ENCODE measurements at places on chromosomes 5 and 9. TPM values are rescaled to one million over a fixed set of nuclear protein-coding genes. Genes with fewer than 3 reads are reported as not detected.

The PCDHB14 gene
- total RNA-seq, result 2.8 TPM

DNA sequence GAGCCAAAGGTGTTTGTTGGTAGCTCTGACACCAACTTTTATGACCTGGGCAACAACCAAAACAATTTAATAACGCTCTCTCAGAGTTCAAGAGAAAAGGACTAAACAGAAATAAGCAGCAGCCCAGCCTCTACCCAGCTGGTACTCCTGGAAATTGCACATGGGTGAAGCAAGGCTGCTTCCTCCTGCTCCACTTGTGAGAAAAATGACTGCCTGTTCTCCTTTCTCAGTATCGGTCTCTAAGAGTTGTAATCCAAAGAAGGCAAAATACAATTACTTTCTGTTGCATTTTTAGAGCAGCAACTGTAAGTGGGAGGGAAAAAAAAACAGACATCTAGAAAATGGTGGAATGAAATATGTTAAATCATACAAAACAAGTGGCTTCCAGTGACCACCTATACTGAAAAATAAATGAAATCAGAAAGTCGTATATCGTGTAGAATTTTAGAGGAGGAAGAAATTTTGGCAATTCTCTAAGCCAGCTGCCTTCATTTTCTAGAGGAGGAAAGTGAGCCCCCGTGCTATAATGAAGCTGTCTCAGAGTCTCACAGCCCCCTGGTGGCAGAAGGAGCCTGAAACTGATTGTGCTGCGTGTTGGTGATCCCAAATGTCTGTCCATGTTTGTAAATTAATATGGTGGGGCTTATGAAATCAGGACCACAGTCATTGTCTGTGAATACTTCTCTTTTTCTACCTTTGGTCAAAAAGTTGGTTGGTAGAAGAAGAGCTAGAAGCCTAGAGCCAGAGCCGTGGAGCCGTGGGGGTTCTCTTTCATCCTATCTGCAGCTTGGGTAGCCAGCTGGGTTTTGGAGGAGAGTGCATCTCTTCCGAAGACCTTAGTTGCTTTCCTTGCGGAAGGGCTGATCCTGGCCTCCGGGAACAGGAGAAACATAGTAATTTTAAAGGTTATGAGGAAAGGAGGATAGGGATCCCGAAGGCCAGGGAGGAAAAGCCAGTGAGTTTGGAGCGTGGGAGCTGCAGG is 139.9 kb downstream of the PIP5K1B start:
- peak; percentile 37 for DNase-seq

DNA sequence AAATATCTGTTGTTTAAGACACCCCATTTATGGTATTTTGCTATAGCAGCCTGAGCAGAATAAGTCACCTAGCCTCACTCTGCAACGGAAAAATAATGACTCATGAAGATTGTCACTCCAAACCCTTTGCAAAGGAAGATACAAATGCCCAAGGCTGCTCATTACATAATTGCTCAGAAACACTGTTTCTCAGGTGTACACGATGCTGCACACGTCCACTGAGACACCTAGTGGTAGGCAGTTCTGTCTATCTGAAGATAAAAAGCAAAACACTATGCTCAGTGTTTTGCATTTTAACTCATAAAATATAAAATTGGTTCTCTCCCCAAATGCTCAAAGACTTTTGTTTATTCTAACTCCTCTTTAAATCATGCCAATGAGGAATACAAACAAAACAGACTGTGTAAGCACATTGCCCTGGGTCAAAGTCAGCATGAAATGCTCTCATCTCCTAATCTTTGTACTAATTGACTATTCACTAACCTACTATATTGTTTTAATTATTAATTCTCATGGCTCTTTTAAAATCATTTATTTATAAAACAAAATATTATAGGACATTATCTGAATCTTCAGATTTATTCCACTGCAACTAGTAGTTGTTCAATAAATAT is 7.7 kb upstream of the TSLP start:
- DNase-seq, result no peak

GRCh38 chr5:163561339-163561738 is 55.9 kb downstream of the MAT2B start:
- no peak for DNase-seq

GRCh38 chr9:127878001-127878651 is 651 bp upstream of the AK1 start:
- DNase-seq, result no peak

GRCh38 chr9:134333874-134334581 is 7.8 kb downstream of the RXRA start:
- no peak for DNase-seq

The C9orf152 gene
- total RNA-seq, result 16.8 TPM

GRCh38 chr5:61162832-61163567 is 732 bp upstream of the SMIM15 start:
- no peak for DNase-seq

DNA sequence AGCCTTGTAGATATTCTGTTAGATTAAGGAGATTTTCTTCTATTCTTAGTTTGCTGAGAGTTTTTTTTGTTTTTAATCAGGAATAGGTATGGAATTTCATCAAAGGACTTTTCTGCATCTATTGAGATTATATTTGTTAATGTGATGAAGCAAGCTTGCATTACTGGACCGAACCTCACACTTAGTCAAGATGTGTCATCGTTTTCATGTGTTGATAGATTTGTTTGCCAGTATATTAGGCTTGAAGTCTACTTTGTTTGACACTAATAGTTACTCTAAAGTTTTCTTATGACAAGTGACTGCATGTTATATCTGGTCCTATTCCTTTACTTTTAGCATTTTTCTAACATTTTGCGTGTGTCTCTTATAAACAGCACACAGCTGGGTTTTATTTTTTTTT is 12.4 kb upstream of the HACD4 start:
- no peak for DNase-seq

GRCh38 chr5:91607675-91608074 is 224.6 kb upstream of the ARRDC3 start:
- no peak for DNase-seq

The GABRA1 gene
- 0.20 TPM for total RNA-seq

GRCh38 chr5:139711067-139711905 is 63.1 kb downstream of the CXXC5 start:
- DNase-seq, result peak; percentile 58

DNA sequence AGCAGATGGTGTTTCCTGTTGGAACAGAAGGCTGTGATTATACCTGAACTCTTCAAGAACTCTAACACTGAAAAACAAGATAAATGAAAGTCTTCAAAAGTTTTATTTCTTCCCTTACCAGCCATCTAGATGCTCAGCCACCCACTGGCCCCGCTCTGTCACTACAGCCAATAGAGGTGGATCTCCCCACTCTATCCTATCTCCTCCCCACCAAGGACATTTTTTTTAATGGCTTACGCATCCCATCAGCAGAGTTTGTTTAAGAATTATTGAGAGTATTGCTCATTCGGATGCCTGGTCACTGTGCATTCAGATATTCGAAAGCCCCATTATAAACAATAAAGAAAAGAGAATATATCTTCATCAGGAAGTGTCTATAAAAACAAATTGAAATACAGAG is 159.4 kb downstream of the RASEF start:
- DNase-seq, result no peak

GRCh38 chr9:91783876-91784672 is 166.0 kb downstream of the ROR2 start:
- DNase-seq, result no peak

- no peak for DNase-seq
Observed at GRCh38 chr9:121662359-121662758, 10.9 kb downstream of the DAB2IP start.

The SLC6A3 gene
- total RNA-seq, result 0.85 TPM

- no peak for DNase-seq
Observed at GRCh38 chr9:87673446-87674120, 52.3 kb upstream of the CTSL start.

The OBP2B gene
- not detected for total RNA-seq

DNA sequence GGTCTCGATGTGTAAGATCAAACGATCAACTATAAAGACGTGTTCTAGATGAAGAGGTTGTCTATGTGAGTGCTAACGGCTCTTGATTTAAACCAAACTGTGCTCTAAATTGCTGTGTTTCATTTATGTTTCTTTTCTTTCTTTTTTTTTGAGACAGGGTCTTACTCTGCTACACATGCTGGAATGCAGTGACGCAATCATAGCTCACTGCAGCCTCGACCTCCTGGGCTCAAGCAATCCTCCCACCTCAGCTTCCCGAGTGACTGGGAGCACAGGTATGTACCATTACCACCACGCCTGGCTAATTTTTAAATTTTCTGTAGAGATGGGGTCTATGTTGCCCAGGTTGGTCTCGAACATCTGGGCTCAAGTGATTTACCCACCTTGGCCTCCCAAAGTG is 24.0 kb upstream of the RNF130 start:
- no peak for DNase-seq

DNA sequence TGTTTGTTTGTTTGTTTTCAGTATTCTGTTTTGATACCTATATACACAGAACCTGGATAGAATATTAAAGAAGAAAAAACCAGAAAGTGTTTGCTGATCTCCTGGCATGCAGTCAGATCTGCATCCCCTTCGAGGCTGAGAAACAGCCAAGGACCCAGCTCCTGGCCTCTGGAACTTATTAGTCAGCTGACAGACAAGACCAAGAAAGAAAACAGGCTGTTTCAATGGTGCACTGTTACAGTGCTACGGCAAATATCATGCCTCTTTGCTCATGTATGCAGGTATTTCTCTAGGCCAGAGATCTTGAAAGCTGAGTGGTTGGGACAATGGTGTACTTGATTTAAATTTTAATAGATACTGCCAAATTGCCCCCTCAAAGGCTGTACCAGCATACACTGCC is 95.0 kb downstream of the C5orf15 start:
- peak; percentile 23 for DNase-seq

The EGR1 gene
- 26.3 TPM for total RNA-seq

DNA sequence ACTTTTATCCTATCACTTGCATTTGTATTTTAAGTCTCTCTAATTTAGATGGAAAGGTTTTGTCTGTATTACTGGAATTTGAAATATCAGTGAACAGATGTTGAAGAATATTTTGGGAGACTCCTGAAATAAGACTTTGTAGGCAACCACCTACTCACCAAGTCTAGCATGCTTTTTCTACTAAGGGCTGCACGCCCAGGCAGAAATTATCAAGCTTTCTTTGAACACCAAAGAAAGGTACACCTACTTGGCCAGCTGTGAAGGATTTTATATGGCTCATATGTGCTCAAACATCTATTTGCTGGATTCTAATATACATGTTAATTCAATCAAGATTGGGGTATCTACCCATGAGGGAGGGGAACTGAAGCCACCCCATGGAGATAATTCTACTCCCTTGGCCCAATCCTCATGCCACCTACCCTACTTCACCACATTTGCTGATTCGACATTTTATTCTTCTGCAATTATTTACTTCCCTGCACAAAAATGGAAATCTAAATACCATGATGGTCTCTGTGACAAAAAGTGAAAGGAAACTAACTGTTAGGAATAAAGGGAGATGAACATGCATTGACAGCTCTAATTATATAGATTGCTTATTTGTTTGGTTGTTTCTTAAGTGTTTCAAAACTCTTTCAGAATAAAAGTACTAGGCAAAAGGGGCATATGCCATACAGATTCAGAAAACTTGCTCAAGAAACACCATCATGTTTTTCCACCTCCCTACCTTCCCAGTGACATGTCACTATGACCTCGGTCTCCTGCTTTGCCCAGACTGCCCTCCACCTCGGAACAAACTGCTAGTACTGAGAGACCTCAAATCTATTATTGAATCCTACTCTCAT is 895 bp upstream of the MYOT start:
- DNase-seq, result no peak

DNA sequence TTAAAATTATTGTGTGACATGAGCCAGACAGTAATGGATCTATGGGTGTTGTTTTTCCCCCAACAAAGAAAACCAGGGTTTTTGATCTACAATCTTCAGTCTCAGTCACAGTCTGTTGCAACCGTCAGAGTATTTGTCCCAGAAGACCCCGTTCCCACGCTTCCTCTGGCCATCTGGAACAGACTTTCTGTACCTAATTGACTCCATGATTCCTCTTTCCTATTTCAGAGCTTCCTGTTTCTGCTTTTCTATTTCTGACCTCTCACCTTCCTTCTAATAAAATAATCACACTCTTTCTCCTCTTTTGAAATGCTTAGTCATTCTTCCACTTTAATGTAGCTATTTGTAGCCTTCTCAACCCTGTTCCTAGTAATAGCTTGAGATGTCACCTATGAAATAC is 1044.8 kb downstream of the DTWD2 start:
- no peak for DNase-seq

The COL23A1 gene
- total RNA-seq, result 4.4 TPM

The SLC25A51 gene
- 30.1 TPM for total RNA-seq

The DRD1 gene
- total RNA-seq, result 1.5 TPM

- DNase-seq, result no peak
Observed at GRCh38 chr5:74252044-74252443, 388.5 kb downstream of the ENC1 start.

GRCh38 chr9:91419222-91420191 is 4.1 kb downstream of the NFIL3 start:
- DNase-seq, result peak; percentile 65

GRCh38 chr5:143896966-143897365 is 85.0 kb downstream of the HMHB1 start:
- no peak for DNase-seq

GRCh38 chr5:111229871-111230810 is 6.0 kb downstream of the CAMK4 start:
- DNase-seq, result no peak

The ENHO gene
- 0.55 TPM for total RNA-seq

- peak; percentile 43 for DNase-seq
Observed at GRCh38 chr5:146825033-146825432, 53.5 kb downstream of the PPP2R2B start.

DNA sequence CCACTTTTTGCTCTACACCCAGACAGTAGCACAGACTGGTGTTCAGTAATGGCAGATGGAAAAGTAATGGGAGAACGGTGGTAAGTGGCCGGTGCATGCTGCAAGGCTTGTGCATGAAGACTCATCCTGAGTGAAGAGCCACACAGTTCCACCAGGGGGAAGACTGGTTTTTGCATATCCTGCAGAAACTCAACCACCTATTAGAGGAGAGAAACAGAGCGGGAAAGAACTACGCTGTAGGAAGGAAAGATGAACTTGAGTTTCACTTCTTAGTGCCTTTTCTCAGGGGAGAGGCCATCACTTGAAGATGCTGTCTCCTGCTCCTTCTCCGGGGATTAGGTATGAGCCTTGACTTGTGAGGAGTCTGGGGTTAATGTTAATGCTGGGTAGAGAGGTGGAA is 9.4 kb upstream of the PRSS3 start:
- DNase-seq, result peak; percentile 12

GRCh38 chr9:84139296-84140070 is 158.9 kb downstream of the RMI1 start:
- DNase-seq, result peak; percentile 83

- no peak for DNase-seq
Observed at GRCh38 chr5:74664551-74664950, 20.5 kb upstream of the HEXB start.

The GLRA1 gene
- not detected for total RNA-seq

- peak; percentile 48 for DNase-seq
Observed at GRCh38 chr5:52693280-52693679, 94.4 kb upstream of the ITGA1 start.

All from lung (tissue), 17 donors.